ENCODE measurements at places on chromosomes 4 and X.

DNA sequence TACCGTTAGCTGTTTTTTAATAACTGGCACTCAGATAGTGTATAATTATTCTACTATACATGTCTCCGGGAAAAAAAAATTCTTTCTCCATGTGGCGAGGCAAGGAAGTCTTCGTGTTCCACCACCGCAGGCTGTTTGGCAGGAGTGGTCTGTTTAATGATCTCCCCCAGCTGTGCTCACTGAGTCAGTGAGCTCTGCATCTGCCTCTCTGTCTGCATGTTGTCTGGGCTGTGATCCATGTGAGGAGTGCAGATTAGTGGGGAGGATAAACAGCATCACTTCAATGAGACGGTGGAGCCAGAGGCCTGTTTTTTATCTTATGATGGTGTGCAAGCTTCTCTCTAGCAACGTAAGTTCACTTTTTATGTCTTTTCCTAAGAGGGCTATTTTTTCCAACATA, 69.8 kb downstream of the RPS3A start:
- DNase-seq, result no peak

DNA sequence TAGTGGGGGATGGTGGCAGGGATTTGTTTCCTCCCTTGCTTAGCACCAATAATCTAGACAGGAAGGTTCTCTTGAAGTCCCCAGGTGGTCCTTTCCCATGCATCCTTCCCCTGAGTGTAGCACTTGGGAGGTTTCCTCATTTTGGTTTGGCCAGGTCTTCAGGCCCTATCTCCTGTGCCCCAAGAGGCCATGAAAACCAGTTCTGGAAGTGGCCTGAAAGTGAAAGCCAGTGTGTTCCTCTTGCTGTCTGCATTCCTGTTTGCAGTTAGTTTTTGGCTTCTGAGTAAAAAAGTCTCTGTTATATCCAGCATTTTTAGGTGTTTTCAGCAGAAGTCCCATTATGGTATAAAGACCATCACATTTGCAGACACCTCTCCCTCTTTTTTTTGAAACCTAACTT, 59.5 kb downstream of the MTM1 start:
- DNase-seq, result no peak

DNA sequence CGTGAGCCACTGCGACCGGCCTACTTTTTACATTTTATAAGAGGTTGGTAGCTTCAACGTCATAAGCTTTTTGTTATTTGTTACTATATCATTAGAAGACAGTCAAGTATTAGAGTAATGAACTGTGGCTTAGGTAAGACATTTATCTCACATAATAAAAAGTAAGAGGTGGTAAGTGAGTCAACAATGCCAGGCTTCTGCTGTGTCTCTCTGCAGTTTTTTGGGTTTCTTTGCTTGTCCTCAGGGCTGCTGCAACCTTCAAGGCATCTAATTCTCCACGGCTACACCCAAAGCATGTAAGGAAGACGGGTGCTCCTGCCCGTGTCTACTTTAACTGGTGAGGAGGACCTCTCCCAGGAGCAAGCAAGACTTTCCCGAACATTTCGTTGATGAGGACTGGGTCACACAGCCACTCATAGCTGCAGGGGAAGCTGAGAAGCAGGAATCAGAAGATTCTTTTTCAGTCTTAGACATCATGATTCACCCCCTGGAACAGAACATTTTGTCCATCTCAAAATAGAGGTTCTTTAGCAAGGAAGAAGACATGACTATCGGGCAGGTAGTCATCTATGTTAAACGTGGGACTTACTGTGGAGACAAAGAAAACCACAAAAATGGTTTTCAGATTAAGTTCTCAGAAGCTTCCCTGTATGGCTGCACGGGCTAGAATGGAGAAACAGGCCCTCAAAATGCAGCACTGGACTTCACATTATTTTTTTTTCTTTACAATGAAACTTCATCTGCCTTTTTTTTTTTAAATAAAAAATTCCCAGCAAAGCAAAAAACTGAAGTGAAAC, 13.0 kb upstream of the RHOH start:
- DNase-seq, result no peak

DNA sequence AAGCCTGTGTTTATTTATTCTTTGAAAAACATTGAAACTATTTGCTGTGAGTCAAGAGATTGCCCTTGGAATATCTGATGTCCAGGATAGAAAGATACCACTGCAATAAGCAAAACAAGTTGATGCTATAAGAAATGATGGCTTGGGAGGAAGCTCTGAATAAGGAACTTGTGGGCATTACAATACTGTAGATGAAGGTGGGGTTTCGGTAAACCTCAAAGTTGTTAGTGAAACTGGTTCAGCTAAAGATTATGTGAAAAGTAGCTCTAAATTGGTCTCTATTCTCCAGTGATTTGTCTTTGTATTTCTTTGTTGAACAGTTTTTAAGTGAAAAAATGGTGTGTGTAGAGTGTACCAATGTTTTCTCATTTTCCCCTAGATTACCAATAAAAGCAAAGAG, 128.7 kb downstream of the AKAP4 start:
- no peak for DNase-seq
